ENCODE measurements at places on chromosomes 4 and X.

DNA sequence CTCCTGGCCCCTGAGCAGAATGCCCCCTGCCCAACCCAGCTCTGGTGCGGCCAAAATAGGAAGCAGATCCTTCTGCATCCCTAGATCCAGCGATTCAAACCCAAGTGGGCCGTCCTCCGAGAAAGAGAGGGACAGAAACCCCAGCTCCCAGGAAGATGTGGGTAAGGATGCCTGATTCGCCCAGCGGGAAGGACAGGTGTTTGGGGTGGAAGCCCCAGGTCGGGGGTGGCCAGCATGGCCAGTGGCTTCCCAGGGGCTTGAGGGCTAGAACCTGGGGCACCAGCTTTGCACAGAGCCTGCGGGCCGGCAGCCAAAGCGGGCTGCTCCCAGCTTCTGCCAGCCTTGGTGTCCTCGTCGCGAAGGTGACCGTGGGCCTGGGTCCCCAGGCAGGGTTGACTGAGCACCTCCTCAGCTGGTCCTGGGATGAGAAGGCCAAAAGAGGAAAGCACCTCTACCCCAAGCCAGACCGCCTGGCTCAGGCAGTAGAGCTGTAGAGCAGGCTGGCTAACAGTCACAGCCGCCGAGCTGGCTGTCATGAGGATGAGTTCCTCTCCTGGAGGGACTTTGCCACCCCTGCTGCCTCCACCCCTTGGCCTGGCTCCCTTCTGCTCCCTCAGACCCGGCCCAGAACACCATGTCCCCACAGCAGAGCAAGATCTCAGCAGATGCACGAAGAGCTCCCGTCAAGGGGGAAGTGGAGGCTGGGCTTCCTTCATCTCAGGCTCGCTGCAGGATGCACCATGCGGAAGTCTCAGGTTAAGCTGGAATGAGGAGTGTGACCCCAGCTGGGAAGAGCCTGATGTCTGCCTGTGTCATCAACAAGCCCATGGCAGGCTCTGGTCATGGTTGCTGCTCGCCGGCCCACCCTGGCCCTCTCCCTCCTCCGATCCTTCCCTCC lies 59.9 kb downstream of the CPZ start:
- DNase-seq: no peak

DNA sequence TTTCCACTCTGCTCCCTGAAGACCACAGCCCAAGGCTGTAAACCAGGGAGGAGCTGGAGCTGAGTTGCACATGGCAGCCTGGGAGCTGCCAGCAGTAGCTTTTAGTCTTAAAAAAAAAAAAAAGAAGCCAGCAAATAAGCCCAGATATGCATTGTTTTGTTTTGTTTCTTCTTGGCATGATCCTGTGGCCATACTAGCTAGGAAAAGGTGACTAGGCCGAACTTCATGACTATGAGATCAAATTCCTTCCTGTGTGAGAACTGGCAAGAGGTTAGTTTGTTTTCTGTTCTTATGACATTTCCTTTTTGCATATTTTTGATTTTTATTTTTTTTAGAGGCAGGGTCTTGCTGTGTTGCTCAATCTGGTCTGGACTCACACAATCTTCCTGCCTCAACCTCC lies 323.3 kb downstream of the DCTD start:
- DNase-seq: peak; percentile 16

GRCh38 chr4:93072292-93072691 lies 756.3 kb upstream of the ATOH1 start:
- DNase-seq: no peak

DNA sequence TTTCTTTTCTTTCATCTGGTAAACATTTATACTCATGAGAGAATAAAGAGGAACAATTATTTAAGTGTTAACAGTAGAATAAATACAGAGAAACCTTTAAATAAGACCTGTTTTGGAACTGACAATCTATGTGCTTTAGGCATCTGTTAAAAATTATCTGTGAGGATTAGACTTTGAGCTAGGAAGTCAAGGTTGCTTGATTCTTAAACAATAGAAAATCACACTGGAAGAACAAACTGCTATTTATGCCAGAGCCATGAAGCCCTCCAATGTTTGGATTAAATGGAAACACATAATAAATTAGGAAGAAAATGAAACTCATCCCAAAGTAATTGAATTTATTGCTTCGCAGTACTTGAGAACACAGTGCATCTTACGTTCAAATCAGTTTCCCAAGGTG lies 207.2 kb upstream of the NPY2R start:
- DNase-seq: no peak

GRCh38 chr4:55547466-55547770 lies 709 bp upstream of the CLOCK start:
- DNase-seq: peak; percentile 70

GRCh38 chrX:119036107-119037029 lies 36.4 kb upstream of the CT47C1 start:
- no peak for DNase-seq

GRCh38 chr4:99408346-99408745 lies 26.8 kb downstream of the ADH7 start:
- DNase-seq: no peak

GRCh38 chr4:121070696-121071639 lies 1.4 kb downstream of the NDNF start:
- peak; percentile 76 for DNase-seq
